ENCODE measurements at places on chromosomes 16 and 17.

DNA sequence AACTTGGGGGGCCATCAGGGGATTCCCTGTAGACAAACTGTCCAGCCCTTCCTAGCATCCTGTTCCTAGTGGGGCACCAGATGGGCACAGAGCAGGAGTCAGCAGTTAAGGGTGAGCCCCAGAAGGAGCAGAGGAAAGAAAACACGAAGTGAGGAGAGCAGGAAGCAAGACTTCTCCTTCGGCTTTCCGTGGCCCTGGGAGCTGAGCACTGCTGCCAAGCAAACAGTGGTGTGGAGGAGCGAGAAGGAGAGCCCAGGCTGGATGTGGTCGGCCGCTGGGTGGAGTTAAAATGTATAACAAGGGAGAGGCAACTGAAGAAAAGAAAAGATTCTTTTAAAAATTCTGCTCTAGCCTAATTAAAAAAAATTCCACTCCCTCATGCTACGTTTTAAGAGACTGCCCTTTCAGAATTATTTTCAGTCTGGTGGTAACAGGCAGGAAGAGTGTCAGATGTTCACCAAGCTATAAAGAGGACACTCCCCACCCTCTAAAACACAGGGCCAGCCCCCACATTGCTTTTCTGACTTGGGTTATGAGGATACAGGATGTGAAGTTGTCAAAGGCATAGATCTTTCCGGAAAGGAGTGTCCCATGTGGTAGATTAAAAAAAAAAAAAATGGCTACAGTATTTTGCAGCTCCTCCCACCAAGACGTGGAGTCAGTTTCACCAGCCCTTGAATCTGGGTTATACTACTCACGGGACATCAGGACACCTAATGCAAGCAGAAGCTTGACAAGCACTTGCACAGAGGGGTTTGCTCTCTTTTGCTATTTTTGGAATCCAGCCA is 74.9 kb upstream of the ZFHX3 start:
- DNase-seq, result no peak

DNA sequence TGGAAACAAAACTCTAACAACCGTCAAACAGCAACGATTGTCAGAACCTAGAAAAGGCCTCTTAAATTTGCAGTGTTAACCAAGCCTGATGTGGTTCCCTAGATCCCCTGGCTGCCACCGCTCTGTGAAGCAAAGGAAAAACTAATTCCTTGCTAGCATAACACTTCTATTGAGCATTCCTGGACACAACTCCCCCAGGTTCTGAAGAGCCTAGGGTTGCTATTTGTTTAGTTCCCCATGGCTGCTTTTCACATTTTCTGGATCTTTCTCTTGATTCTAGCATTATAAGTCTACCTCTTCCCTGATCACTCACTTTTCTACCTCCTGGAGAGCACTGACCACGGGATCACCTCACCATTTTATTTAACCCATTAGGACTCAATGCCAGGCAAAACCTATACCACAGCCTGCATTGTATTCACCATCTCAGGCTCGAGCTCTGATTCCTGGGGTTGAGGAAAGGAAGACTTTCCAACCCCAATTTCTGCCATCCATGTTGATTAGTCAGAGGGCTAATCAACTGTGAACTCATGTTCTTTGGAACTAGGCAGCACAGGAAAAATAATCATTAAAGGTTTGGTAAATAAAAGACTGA is 692 bp upstream of the KCNJ16 start:
- no peak for DNase-seq

GRCh38 chr17:683499-684254 is 31.0 kb downstream of the VPS53 start:
- no peak for DNase-seq

GRCh38 chr17:2445638-2446037 is 44.8 kb upstream of the MNT start:
- no peak for DNase-seq

GRCh38 chr16:55338646-55339045 is 14.6 kb downstream of the IRX6 start:
- DNase-seq, result no peak

DNA sequence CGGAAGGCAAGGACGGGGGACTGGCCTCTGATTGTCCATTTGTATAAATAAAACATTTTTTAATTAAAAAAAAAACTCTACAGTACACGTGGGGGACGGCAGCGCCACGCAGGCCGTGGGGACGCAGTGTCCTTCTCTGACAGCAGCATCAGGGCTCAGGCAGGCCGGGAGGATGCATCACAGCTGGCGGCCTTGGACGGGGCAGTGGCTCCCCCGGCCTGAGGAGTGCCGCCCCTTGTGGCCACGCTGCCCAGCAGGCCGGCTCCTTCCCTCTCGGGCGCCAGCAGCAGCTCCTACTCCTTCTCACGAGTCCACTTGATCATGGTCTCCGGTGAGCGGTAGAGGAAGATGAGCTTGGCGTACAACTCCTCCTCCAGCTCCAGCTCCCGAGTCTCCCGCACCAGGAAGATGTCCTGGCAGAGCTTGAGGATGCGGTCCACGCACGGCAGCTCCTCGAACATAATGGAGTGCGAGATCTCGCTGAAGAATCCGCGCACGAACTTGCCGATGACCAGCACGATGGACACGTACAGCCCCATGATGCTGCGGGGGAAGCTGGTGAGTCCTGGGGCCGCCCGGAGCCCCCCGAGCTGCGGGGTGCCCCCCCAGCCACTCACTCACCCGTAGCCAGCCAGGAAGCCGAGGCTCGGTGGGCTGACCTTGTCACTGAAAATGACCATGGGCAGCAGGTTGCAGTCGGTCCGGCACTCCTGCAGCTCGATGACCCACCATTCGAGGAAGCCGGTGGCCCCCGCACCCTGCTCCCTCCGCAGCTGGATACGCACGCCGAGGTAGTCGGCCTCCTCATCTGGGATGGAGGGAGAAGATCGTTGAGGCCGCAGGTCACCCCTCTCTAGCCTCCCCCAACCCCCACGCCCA is 9.2 kb downstream of the CTU2 start:
- no peak for DNase-seq

GRCh38 chr16:89314357-89314756 is 96.9 kb downstream of the ZNF778 start:
- no peak for DNase-seq

DNA sequence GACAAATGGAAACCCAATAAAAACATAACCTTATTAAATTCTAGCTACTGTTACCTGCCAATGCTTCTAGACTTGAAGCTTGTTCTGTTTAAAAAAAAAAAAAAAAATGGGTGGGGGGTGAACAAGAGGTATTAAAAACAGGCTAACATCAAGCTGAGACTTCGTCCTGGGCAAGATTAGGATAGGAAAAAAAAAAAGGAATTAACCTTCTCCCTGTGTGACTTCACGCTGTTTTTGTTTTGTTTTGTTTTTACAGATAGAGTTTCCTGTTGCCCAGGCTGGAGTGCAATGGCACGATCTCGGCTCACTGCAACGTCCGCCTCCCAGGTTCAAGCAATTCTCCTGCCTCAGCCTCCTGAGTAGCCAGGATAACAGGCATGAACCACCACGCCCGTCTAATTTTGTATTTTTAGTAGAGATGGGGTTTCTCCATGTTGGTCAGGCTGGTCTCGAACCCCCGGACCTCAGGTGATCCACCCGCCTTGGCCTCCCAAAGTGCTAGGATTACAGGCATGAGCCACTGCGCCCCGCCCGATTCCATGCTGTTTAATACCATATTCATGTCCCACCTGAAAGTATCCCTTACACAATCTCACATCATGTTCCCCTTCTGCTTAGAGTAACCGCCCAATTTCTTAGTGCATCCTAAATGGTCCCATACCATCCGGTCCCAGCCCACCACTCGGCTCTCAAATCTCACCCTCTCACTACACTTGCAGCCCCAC is 2.2 kb downstream of the USP31 start:
- DNase-seq, result no peak

DNA sequence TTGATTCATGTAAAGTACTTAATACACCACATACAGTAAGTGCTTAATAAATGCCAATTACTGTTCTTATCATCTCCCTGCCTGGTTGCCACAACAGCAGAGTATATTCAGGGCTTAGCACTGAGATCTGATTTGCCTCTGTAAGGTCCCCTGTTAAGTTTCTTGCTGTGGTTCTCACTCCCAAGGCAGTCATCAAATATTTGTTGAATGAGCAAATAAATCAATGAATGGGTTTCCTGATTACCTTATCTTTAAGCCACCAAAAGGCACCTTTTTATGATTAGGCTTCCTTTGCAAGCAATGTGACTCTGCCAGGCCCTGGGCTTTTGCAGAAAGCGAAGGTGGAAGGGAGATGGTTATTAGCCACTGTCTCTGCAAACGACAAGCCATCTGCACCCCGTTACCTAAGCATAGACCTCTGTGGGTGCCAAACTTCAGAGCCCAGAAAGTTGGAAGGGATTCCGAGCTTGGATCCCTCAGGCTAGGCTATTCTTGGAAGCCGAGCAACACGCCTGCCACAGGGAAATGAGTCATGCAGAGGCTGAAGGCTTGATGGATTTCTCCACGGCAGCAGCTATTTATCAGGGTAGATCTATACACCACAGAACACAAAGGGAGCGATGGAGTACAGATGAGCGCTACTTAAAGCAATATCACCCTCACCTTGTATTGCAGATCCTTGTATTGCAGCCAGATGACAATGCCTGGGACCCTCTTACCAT is 102.0 kb downstream of the GRIN2A start:
- DNase-seq, result no peak

GRCh38 chr16:13772782-13773181 is 147.2 kb upstream of the ERCC4 start:
- no peak for DNase-seq

- DNase-seq, result no peak
These were observed 95.1 kb downstream of the XYLT1 start for GRCh38 chr16:17375461-17376304.

DNA sequence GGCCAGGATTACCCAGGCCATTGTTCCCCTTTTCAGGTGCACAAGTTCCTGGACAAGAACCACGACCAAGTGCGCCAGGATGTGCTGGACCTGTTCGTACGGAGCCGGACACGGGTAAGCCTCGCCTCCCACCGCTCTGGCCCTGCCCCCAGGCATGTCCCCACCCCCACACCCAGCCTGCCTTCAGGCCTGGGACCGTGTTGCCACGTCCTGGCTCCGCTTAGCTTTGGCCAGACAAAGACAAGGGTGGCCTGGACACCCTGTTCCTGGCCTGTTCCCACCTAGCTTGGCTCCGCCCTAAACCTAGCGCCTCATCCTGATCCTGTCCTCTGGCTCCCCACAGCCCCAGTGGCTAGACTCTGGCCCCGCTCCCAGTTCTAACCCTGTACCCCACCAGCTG is 30.9 kb downstream of the MYO15A start:
- DNase-seq, result no peak

DNA sequence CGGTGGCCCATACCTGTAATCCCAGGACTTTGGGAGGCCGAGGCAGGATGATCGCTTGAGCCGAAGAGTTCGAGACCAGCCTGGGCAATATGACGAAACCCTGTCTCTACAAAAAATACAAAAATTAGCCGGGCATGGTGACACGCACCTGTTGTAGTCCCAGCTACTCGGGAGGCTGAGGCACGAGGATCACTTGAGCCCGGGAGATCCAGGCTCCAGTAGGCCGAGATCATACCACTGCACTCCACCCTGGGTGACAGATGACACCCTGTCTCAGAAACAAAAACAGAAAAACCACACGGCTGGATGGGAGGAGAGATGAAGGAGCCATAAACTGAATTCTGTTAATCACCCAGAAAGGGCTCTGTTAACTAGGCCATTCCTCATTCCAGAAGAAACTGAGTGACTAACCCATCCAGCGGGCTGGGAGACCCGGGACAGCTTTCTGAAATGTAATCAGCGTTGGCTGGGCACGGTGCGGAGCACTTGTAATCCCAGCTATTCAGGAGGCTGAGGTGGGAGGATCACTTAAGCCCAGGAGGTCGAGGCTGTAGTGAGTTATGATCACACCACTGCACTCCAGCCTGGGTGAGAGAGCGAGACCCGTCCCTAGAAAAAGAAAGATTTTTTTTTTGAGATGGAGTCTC is 641 bp upstream of the NT5C3B start:
- no peak for DNase-seq

DNA sequence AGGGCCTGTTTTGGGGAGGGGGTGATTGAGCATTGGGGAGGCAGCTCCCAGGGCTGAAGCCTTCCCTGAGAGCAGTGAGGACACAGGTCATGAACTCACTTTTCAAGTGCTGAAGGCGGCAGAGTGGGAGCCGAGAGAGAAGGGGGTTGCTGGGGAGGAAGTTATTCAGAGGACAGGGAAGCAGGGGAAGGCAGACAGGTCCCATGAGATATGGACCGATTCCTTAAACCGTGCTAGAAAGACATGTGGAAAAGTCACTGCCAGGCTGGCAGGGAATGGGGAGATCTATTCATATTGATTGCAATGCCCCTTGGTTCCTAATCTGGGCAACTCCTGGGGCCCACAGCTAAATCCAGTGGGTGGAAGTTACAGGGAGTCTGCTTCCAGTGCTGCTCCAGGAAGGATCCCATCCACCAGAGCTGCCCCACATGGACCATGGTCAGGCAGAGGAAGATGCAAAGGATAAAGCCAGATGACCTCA is 1.1 kb downstream of the CCL4 start:
- DNase-seq, result no peak

DNA sequence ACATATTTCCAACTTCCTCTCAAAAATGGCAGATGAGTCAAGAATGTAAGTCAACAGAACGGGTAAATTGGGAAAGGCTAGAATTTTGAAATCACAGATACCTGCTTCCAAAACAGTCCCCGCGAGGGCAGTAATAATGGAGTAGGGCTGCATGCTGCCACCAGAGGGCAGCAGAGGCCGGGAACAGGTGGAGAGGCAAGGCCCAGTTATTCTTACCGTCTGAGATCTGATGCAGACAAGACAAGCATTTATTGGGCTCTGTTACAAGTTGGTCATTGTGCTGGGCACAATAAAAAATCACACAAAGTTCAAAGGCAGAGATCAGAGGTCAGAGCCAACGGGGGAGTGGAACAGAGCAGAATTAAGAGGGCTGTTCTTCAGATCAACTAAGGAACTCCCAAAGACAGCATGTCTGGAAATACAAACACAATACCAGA is 8.8 kb upstream of the MLKL start:
- DNase-seq, result peak; percentile 56

GRCh38 chr16:80656711-80657150 is 115.9 kb downstream of the DYNLRB2 start:
- no peak for DNase-seq

DNA sequence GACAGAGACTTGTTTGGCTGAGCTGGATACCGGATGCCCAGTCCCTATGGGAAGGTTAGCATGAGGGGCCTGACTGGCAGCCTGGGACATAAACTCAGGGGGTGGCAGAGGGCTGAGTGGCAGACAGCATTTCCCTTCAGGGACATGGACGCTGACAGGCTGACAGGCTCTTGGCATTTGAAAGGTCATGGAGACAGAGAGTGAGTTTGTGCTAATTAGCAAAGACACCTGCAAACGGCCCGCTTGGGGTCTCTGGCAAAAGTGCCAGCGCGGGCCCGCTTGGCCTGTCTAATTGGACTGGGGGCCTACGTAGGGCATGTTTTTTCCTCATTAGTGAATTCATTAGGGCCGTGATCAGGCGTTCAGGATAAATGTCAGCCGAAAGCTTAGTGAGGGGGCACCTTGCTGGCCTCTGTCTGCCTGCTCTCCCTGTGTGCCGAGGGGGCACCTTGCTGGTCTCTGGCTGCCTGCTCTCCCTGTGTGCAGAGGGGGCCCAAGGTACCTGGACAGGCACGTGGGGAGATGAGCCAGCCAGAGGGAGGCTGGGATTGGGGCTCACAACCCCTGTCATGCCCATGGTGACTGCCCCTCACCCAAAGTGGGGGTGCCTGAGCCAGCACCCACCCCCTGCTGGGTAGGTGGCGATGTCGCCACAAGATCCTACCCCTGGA is 7.7 kb downstream of the NECAB2 start:
- no peak for DNase-seq

Data from stimulated activated CD8-positive, alpha-beta memory T cell treated with anti-CD3 and anti-CD28 coated beads, Interleukin-7, amount 100 ng/mL, for 1 hour (primary cell).